ENCODE measurements at places on chromosomes 12 and 14.

DNA sequence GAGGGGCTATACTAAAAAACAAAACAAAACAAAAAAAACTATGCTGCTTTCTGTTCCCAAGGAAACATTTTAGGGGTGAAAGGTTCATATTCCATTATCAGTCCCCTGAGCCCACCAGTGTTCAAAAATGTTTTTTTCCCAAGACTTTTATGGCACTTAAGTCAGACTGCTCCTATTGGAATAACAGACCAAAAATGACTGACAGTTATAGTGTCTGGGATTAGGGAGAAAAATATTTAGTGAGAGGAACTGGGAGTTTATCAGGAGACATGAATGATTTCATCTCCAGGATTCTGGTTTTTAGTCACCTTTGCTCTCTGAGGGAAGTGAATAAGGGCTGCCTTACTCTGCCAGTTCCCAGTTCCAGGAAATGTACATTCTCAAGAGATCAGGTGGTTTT, 68.0 kb downstream of the PDE3A start:
- DNase-seq, result no peak

DNA sequence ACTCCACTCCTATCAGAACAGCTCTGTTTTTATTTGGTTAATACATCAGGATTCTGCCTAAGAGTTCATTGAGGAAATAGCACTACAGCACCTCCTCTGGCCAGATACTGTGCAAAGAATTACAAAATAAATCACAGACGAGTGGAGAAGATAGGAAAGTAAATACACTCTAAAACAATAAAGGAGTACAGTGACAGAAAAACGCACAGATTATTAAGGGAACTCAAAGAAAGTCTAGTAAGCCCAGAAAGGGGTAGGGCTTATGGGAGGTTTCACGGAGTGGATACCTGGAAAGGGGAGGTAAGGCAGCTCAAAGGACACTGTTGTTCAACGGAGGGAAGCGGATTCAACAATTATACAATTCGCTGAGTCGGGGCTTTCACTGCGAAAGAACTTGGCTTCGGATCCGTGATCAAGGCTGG, 5.5 kb downstream of the OR10AD1 start:
- no peak for DNase-seq

DNA sequence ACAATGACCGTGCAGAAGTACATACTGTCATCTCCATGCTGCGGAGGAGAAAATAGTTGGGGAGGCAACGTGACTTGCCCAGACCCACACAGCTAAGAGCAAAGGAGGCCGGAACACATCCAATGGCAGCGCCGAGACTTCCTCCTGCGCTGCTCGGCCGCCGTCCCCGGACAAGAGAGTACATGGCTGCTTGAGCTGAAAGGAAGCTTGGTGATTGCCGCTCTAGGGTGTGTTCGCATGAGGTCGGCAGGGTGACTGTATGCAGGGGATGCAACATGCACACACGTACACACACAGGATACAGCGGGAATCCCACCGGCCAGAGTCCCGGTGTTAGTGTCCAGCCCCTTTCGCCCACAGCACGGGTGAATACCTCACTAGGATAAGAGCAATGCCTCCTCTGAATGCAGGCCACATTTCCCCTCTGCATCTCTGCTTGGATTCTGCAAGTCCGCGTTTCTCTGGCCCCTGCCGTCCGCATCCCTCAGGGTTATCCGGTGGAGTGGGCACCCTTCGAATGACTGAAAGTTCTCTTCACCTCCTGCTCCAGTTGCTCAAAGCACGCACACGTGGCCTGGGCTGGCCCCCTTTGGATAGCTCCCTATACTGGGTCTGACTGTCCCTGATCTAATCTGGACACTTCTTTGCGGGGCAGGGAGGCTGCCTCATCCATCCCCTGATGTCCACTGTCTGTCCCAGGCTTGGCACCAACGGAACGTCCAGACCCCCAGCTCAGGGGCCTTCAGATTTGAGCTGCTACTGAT, 78.8 kb downstream of the GSC start:
- DNase-seq, result no peak

- DNase-seq, result no peak
Measured at GRCh38 chr14:75476274-75476995, 45.8 kb upstream of the BATF start.

DNA sequence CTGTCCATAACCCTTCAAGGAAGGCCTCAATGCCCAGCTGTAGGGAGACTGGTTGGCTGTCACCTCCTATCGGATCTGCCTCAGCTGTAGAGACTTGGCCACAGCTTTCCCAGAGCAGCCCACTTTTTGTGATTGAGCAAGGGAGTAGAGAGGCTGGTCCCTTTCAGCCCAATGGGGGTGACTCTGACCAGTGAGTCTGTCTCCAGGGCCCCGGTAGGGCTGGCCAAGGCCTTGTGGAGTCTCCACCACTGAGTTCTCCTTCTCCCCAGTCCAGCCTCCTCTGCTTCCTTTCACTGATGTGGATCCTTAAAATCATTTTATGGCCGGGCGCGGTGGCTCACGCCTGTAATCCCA, 14.5 kb upstream of the HPD start:
- DNase-seq, result no peak

DNA sequence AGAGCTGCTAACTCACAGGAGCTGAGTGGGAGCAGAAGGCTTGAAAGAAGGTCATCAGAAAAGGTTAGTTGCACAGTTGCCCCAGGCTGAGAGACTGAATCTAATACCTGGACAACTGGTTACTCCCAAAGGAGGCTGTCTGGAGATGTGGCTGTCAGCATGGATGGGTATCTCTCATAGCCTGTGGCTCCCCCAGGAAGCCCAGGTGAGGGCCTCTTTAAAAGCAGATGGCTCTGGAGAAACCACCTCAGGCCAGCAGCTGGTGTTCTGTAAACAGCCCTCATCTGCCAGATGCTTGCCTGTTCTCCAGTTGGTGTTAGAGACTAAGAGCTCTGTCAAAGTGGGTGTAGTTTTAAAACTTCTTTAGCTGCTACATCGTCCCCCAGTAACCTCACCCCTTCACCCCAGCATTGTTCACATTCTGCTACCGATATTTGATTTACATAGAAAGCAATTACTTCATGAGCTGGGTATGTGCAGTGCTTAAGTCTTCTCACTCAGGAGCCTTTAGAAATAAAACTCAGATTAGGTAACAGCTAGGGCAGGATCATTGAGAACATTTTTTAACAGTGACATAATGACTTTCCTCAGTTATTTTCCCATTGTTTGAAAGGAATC, 25.8 kb downstream of the DACT1 start:
- DNase-seq, result no peak

DNA sequence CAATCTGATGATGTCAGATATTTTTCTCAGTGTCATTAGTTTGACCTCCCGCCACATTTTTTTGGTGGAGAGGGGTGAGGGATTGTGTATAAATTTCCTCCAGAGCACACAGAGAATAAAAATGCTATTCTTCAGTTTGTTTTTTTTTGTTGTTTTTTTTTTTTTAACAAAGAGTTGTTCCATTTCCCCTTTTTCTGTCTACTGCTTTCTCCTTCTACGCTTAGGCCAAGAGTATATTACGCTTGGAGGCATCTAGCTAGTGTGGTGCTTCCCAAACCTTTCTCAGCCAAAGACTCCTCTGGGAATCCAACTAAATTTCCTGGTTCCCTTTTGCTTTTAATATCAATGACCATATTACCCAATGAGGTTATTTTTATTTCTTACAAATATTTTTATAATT, 465.6 kb downstream of the ZFP36L1 start:
- DNase-seq, result no peak

- no peak for DNase-seq
Measured at GRCh38 chr14:56065621-56066290, 52.5 kb upstream of the PELI2 start.

DNA sequence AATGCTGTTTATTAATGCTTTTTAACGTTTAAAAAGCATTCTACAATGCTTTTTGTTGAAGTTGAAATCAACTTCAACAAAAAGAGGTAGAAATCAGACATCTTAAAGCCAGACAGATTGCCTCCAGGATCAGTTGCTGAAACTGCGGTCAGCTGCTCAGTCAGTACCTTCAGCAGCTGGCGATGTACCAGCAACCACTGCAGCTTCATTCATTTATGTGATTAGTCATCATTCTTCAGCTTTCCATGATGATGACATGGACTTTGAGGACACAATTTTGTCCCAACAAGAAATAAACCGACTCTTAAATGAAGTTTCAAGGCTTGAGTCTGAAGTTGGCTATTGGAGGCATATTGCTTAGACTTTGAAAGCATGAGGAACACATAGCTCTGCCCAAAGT, 31.5 kb upstream of the NUAK1 start:
- no peak for DNase-seq

DNA sequence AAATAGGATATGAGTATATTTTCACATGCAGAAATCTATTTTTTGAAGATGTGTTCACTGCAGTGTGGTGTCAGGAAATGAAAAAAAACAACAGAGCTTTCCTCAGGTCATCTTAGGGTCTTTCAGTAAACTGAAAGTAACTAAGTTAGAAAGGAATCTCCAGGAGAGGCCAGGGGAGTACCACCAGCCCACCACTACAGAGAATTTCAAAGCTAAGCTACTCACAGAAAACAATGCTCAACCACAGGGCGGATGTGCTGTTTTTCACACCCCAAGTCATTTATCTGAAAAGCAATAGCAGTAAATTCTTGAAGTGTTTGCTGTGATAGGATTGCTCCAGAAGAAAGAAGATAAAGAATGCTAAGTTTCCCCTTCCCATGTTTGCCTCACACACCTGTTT, 79.0 kb downstream of the IFNG start:
- DNase-seq, result no peak

DNA sequence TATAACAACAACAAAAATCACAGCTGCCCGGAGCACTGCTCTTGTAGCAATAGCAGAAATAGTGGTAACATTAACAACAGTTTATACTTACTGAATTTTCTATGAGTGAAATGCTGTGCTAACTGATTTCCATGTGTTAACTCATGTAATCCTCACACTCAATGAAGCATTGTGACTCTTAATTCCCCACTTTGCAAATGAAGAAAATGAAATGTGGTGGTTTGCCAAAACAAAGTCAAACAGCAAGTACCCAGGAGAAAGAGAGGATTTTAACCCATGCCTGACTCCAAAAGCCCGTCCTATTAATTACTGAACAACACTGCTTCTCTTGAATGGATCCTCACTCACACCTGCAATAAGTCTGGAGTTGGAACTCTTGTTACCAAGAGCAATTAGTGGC, 123.5 kb downstream of the MED13L start:
- DNase-seq, result no peak

- DNase-seq, result no peak
Measured at GRCh38 chr12:55685671-55686070, 22.0 kb downstream of the ITGA7 start.

- DNase-seq, result no peak
Measured at GRCh38 chr12:100138048-100138802, 4.4 kb downstream of the BLTP3B start.

DNA sequence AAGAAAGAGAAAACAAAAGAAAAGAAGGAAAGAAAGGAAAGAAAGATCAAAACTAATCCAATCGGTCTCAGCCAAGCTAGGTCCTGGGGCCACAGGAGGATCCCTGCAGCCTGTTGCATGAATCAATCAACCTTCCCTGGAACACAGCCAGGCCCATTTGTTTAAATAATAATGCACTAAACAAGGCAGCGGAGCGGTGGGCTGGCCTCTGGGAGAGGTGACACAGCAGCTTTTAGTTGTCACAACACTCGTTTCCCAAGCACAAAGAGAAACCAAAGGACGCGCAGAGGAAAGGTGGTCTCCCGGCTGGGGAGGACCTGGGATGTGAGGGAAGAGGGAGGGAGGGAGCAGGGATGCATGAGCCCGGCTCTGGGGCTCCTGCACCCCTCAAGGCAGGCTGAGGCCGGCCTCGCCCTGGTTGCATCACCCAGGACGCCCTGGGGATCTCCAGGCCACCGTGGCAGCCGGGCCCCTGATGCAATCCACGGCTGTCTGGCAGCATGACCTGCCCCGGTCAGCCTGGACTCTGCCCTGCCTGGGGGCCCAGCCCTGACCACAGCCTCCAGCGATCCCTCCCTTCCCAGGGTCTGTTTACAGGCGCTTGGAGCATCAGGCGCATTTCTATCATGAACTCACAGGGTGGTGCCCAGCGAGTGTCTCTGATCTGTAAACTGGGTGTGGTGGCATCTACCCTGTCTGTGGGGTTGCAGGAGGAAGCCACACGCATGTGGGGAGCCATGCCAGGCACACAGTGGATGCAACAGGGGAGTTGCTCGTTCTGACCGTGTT, 32.5 kb downstream of the MMP17 start:
- DNase-seq, result no peak

DNA sequence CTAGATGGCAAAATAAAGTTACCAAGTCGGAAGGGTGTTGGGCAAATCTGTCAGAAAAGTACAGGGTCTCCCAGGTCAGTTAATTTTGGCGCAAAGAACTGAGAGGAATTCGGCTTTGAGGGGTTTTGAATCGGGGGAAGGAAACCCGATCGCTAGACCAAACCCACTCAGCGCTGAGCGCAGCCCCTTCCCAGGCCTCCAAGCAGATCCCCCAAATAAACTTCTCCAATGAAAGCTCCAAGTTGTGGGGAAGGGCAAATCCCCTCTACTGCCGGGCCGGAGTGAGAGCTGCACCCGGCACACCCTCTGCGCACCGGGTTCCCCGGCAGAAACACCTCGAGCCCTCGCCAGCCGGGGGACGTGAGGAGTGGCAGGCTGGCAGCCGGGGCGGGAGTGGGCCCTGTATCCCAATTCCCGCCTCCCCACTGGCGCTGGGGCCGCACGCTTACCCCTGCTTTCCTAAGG, 441 bp downstream of the E2F7 start:
- no peak for DNase-seq

GRCh38 chr12:120235369-120236323, 29.9 kb downstream of the PXN start:
- DNase-seq, result no peak

DNA sequence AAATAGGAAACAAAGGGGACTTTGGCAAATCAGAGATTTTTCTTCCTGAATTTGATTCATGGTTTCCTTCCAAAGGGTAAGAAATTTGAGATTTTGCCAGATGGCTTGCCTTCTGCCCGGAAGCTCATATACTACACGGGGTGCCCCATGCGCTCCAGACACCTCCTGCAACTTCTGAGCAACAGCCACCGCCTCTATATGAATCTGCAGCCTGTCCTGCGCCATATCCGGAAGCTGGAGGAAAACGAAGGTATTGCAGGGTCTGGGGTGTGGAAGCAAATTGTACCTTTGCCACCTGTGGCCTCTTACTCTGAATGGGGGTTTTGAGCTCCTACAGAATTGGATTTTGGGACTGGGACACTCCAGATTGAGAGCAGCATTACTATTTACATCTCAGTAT, 63.5 kb downstream of the FRMD6 start:
- DNase-seq, result no peak

GRCh38 chr12:18982226-18982949, 147.1 kb upstream of the PLEKHA5 start:
- no peak for DNase-seq

DNA sequence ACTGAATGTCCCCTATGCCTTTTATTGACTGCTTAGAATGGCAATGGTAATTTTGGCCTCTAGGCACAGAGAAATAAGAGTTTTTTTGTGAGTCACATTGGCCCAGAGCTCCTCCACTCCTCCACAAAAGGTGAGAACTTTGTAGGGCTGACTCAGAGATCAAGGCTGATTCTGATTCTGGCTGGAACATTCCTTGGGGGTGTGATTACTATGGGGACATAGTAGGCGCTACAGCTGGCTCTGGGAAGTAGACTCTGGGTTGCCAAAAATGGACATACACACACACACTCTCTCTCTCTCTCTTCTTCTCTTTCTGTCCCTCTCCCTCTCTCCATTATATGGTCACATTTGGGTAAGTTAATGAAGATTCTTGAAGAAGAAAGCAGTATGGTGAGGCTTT, 174.6 kb upstream of the DDHD1 start:
- DNase-seq, result no peak

GRCh38 chr12:74490390-74491064, 47.1 kb upstream of the ATXN7L3B start:
- DNase-seq, result no peak
